ENCODE measurements at places on chromosomes 1 and 21.

DNA sequence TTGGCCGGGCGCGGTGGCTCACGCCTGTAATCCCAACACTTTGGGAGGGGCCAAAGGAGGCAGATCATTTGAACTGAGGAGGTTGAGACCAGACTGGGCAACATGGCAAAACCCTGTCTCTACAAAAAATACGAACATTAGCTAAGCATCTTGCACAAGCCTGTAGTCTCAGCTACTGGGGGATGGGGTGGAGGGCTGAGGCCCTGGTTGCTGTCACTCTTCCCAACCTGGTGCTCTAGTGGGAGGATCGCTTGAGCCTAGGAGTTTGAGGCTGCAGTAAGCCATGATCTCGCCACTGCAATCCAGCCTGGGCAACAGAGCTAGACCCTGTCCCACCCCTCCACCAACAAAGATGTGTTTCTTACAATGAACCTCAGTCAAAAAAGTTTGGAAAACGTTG lies 2.8 kb downstream of the PHGDH start:
- DNase-seq: no peak

GRCh38 chr1:58919959-58920321 lies 136.1 kb upstream of the JUN start:
- DNase-seq: no peak

GRCh38 chr1:84847253-84848250 lies 45.5 kb downstream of the LPAR3 start:
- DNase-seq: peak; percentile 14

- DNase-seq: no peak
These were observed 10.5 kb downstream of the ZMYM4 start for GRCh38 chr1:35278886-35279554.

GRCh38 chr21:44537930-44538911 lies 1.8 kb downstream of the KRTAP10-1 start:
- DNase-seq: no peak

GRCh38 chr1:57132993-57133622 lies 167.3 kb upstream of the C8B start:
- no peak for DNase-seq

DNA sequence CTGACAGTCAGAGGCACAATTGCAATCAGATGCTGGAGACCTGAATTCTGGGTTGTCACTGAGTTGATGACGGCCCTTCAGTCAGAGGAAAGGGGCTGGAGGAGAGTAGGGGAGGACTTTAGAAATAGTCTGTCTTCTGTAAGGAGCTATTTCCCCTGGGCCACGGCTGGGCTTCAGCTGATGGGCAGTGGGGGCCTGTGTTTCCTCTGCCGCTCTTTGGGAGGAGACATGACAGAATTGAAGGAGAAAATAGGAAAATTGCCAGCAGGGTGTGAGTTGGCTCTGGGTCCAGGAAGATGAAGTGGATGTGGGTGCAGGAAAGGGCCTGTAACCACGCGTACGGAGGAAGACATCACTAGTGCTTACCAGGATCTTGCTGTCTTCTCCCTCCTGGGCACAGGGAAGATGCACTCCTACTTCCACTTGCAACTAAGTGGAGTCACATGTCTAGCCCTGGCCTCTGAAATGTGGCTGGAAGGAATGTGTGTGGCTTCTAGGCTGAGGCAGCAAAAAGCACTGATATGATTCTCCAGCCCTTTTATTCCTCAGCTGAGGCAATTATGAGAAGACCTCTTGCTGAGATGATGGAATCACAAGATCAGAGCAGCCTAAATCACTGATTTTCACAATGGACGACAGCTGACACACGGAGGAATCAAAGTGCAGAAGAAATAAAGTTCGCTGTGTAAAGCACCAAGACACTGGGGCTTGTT lies 250.0 kb downstream of the GRIK3 start:
- DNase-seq: no peak

All from activated CD4-positive, alpha-beta T cell treated with anti-CD3 and anti-CD28 coated beads, Interleukin-10, Interleukin-2, amounts not matched to agents 100 ng/mL and 50 ng/mL, durations not matched to agents 16 hours and 8 hours (primary cell).